Prostate gland (tissue), 2 donors: ENCODE measurements at places on chromosomes 6 and 20. TPM values are rescaled to one million over a fixed set of nuclear protein-coding genes. Genes with fewer than 3 reads are reported as not detected.
A peak's percentile ranks its signal among the peaks of the same experiment; 100 is the strongest.

- peaks cover 4% of the 10 kb centered on the region for H3K36me3 ChIP-seq
- no peaks in the 10 kb centered on the region for H3K27me3 ChIP-seq
- peaks cover 4% of the 10 kb centered on the region for H3K4me1 ChIP-seq
- H3K27ac ChIP-seq: peak overlapping the region; percentile 32
- peak; percentile 71 for DNase-seq
- no peak overlapping the region for H3K4me3 ChIP-seq
Measured at GRCh38 chr6:36607683-36608386, 13.7 kb downstream of the SRSF3 start.

DNA sequence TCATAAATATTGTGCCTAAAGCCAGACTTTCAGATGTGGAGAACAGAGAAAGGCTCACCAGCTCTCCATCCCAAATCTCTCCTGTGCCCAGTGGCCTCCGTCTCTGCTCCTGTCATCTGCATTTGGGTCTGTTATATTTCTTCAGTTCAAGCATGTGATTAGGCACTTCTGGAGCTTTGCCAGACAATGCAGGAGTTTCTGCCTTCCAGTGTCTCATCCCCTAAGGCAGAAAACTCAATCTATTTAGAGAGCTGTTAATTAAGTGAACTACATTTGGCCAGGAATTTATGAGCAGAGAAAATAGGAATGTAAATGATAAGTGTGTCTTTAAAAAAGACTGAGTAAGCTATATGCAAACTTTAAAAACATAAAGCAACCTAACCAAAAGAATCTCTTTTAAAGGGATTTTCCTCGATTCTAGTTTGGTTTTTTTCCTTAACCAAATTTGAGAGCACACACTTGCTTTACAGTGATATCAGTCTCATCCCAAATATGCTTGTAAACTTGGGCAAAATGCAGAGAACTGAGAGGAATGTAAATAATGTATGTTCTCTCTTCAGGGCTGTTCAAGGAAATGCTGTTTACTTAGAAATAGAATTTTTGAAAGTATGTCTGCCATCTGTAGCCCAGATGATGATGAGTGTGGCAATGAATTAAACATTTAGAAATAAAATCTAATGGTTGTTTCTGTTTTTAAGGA, 113.9 kb downstream of the ELOVL4 start:
- DNase-seq: no peak
- H3K4me1 ChIP-seq: no peaks in the 10 kb centered on the region
- no peak overlapping the region for H3K4me3 ChIP-seq
- no peaks in the 10 kb centered on the region for H3K27me3 ChIP-seq
- no peak overlapping the region for H3K27ac ChIP-seq

DNA sequence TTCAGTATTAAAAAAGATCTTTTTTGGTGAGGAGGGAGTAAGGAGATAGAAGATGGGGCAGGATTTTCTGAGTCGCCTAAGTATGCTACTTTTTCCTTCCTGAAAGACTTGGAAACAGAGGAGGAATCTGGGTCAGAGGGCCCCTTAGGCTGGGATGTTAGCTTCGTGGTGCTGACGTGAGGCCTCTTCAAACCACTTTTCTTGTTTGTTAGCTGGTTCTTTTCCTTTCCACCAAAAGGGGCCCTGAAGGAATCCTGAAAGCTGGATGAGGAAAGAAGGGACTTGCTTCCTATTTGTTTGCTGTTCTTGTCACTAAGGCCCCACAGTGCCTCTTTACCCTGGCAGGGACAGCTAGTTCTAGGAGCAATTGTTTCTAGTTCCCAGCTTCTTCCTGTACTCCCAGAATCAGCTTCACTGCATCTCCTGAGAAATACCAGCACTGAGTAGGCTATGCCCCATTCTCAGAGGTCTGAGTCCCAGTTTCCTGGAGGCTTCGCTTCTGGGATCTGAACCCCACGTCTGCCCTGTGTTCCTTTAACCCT, 2.2 kb upstream of the IL20RA start:
- H3K27ac ChIP-seq: peak overlapping the region; percentile 28
- peaks cover 4% of the 10 kb centered on the region for H3K4me1 ChIP-seq
- no peaks in the 10 kb centered on the region for H3K36me3 ChIP-seq
- no peak overlapping the region for H3K4me3 ChIP-seq

The CRISP2 gene
- 0.14 TPM for total RNA-seq

DNA sequence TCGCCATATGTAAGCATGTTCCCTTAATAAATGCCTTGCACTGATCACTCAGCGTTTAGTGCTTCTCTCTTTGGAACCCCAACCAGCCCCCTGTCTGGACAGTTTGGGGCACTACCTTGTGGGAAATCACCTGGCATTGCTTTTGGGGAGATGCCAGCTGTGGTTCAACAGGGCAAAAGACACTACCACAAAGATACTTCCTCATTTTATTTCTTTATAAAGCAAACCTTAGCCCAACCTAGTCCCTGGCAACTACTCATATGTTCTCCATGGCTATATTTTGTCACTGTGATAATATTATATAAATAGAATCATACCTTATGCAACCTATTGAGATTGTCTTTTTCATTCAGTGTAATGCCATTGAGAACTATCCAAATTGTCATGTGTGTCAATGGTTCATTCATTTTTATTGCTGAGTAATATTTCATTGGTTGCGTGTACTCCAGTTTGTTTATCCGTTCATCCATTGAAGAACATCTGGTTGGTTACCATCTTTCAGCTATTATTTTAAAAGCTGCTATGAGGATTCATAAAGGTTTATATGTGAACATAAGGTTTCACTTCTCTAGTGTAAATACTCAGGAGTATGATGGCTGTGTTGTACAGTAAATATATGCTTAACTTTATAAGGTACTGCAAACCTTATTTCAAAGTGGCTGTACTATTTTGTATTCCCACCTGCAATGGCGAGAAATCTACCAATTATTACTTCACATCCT, 114.8 kb downstream of the MOXD1 start:
- no peaks in the 10 kb centered on the region for H3K36me3 ChIP-seq
- no peak overlapping the region for H3K27ac ChIP-seq
- H3K27me3 ChIP-seq: no peaks in the 10 kb centered on the region
- no peak for DNase-seq

DNA sequence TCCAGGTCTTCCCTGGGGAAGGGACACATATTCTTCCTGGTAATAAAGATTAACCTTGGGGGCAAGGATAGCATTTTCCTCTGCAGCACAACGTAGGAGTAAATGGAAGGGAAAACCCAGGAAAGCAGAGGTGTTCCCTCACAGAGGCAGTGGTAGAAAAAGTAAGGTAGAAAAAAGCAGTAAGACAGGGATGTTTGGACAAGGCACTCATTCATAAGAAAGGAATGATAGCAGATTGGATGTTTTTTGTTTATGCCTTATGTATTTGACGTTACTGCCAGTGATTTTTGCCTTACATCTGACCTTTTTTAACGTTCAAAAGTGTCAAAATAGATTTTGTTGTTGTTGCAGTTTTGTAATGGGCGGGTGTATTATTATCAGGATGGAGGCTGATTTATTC, 395.0 kb downstream of the CDKAL1 start:
- no peak for DNase-seq
- no peak overlapping the region for H3K4me3 ChIP-seq
- H3K4me1 ChIP-seq: no peaks in the 10 kb centered on the region
- no peaks in the 10 kb centered on the region for H3K27me3 ChIP-seq
- H3K27ac ChIP-seq: no peak overlapping the region

DNA sequence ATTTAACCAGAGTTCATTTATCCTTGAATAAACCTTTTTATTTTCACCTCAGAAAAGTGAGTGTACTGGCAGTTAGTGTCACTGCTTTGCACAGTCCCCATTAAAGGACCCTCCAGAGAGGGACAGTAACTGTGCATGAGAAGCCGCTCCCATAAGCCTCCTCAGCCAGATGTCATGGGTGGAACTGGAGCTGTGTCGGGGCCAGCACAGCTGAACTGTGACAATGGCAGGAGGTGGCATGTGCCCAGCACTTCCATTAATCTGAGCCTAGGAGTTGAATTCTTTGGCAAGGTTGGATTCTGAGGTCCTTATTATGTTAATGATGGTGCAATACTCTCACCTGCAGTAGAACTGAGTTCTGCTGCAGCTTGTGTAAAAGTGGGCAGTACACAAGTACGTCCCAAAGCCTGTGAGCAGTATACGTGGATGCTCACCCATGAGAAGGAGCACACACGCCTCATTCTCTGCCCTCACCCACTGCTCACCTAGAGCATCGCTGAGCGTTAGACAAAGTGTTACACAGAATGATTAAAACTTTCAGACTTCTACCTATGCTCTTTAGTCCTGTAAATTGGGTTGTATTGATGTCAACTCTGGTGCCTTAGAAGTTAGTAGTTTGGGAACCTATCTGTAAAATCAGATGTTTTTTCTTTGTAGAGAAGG, 11.9 kb upstream of the CSE1L start:
- no peak for DNase-seq
- no peak overlapping the region for H3K4me3 ChIP-seq
- H3K27me3 ChIP-seq: no peaks in the 10 kb centered on the region
- no peaks in the 10 kb centered on the region for H3K36me3 ChIP-seq

The SLC13A3 gene
- total RNA-seq: 16.9 TPM

DNA sequence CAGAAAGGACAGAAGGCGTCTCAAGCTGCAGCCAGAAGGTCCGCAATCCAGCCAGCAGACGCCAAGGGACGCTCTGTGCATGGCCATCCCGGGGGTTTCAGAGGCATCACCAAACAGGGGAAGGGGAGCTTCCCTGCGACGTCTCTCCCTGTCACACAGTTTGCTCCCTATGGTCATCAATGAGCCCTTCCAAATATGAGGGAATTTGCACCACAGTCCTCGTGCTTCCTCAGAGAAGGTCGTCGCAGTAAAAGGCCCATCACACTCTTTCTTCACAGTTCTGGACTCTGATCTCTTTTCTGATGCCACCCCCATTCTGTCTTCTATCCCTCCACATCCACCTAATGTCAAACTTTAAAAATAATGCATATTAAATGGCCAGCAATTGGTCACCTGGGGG, 10.2 kb upstream of the FOXC1 start:
- H3K27ac ChIP-seq: no peak overlapping the region
- H3K4me1 ChIP-seq: no peaks in the 10 kb centered on the region
- no peaks in the 10 kb centered on the region for H3K27me3 ChIP-seq
- H3K36me3 ChIP-seq: no peaks in the 10 kb centered on the region

GRCh38 chr6:28107506-28107905, 16.9 kb upstream of the ZSCAN16 start:
- H3K27ac ChIP-seq: no peak overlapping the region
- no peak for DNase-seq
- H3K4me3 ChIP-seq: no peak overlapping the region
- no peaks in the 10 kb centered on the region for H3K27me3 ChIP-seq
- no peaks in the 10 kb centered on the region for H3K4me1 ChIP-seq

- H3K36me3 ChIP-seq: no peaks in the 10 kb centered on the region
- DNase-seq: no peak
- H3K4me3 ChIP-seq: no peak overlapping the region
- no peaks in the 10 kb centered on the region for H3K4me1 ChIP-seq
Measured at GRCh38 chr6:165081944-165082532, 227.4 kb downstream of the C6orf118 start.

The TULP1 gene
- total RNA-seq: 0.27 TPM

DNA sequence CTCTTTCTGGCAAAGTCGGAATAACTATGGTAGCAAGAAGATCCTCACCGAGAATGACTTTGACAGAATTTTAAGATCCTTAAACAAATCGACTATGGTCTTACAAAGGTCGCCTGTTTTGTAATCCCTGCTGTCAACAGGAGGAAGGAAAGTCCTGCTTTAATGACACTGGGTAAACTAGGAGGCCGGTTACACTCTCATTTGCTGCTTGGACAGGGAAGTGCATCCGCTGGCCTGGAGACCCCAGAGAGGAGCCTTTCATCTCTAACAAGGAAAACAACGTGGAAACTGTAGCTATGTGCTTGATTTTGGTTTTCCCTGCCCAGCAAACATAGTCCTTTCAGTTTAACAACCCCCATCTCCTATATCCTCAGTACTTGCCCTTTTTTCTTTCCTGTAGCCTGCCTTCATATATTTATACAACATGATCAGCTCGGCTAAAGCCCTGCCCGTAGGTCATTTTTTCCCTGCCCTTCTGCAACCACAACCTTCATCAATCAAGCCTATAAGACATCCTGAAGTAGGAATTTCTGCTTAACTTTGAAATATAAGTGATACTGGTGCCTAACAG, 97.2 kb upstream of the RIN2 start:
- H3K36me3 ChIP-seq: no peaks in the 10 kb centered on the region
- no peaks in the 10 kb centered on the region for H3K27me3 ChIP-seq
- H3K27ac ChIP-seq: no peak overlapping the region
- no peak overlapping the region for H3K4me3 ChIP-seq
- DNase-seq: no peak

The NRSN1 gene
- total RNA-seq: 0.45 TPM

DNA sequence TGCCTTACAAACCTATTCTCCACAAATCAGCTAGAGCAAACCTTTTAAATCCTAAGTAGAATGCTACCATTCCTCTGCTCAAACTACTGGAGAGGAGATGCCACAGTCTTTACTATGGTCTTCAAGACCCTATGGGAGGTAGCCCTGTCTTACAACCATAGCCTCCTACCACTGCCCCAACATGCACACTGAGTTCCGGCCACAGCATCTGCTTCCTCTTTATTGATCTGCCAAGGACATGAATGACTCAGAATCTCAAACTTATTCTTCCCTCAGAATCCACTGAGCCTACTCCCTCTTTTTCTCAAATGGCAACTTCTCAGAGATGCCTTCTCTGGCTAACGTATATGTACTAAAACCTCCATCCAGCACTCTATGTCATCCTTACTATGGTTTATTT, 12.2 kb upstream of the ANKEF1 start:
- H3K4me3 ChIP-seq: no peak overlapping the region
- no peaks in the 10 kb centered on the region for H3K36me3 ChIP-seq
- no peak for DNase-seq
- no peaks in the 10 kb centered on the region for H3K27me3 ChIP-seq
- no peaks in the 10 kb centered on the region for H3K4me1 ChIP-seq

- H3K4me1 ChIP-seq: peaks cover 3% of the 10 kb centered on the region
- no peaks in the 10 kb centered on the region for H3K27me3 ChIP-seq
- no peak overlapping the region for H3K4me3 ChIP-seq
- no peak for DNase-seq
Measured at GRCh38 chr6:11224252-11224965, 8.1 kb downstream of the NEDD9 start.

The LY6G6D gene
- not detected for total RNA-seq

DNA sequence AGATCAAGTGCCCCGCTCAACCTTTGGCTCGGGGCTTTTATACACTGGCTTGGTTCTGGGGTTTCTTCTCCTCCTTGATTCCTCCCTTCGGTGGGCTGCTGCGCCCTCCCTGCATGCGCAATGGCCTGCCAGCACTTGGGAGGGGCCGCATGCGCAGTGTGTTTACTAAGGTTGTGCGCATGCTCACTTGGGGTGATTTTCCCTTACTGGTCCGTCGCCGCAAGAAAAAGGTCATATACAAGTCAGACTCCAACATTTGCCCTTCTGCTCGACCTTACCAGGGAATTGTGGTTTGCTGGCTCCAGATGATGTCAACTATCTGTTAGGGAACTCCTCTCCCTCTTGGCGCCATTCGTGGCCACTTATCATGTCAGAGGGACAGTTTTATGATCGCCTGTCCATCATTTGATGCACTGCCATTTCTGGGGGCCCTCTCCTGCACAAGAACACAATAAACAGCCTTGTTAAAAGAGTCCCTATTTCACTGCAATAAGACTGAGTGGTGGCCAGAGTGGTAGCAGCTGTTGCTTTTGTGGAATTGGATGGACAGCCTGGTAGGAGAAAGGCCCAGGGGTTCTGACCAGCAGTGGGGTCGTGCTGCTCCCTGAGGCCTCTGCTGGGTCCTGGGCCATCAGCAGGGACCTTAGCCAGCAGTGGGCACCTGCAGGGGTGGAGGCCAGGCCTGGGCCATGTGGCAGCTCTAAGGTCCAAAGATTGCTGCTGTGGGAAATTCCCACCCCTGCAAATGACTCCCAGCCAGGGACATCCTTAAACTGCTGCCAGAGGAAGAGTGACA, 2.8 kb upstream of the LBP start:
- no peak overlapping the region for H3K27ac ChIP-seq
- H3K4me1 ChIP-seq: no peaks in the 10 kb centered on the region
- no peaks in the 10 kb centered on the region for H3K27me3 ChIP-seq
- no peaks in the 10 kb centered on the region for H3K36me3 ChIP-seq
- DNase-seq: peak; percentile 7

The TAAR9 gene
- total RNA-seq: not detected
